ENCODE measurements at places on chromosomes 3 and 15.

- no peak for DNase-seq
These were observed 136.5 kb downstream of the SERPINI1 start for GRCh38 chr3:167872032-167872431.

DNA sequence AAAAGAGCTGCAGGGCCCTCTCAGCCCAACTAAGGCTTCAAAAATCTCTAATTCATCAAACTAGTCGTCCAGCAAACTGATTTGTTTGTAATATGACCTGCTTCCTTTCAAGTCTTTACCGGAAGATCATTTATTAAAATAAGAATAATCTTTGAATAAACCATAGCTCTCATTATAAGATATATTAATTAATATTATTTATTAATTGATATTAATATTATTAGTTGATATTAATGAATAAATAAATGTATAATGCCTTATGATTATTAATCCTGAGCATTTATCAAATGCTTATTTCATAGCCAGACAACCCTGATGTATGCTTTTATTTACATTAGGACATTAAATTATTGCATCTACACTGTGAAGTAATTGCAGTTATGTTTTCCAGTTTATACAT is 550.7 kb upstream of the ALCAM start:
- no peak for DNase-seq

DNA sequence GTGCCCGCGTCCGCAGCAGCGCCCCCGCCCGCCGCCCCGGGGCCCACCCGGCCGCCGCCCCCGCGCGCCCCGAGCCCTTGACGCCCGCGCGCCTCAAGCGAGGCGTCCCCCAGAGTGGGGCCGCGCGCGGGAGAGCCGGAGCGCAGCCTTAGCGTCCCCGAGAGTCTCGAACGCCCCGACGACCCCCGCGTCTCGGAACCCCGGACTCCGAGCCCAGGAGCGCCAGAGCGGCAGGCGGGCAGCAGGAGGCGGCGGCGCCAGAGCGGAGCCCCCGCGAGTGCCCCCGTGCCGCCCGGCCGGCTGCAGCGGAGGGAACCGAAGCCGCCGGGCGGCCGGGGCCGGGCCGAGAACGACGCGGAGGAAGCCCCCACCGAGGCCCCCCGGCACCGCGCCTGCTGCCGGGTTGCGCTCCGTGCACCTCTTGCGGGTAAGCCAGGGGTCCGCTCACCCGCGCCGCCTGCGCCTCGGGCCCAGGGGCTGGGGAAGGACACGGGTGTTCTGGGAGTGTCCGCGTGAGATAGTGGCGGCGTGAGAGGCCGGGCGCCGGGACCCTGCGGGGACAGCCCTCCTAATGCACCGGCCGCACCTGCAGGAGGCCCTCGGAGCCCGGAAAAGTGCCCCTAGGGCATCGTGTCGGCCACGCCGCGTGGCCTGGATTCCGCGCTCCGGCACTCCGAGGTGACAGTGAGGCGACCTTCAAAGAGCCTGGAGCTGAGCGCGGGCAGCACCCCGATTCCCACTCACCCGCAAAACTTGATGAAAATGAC is 52.0 kb upstream of the ULK4 start:
- DNase-seq = no peak

DNA sequence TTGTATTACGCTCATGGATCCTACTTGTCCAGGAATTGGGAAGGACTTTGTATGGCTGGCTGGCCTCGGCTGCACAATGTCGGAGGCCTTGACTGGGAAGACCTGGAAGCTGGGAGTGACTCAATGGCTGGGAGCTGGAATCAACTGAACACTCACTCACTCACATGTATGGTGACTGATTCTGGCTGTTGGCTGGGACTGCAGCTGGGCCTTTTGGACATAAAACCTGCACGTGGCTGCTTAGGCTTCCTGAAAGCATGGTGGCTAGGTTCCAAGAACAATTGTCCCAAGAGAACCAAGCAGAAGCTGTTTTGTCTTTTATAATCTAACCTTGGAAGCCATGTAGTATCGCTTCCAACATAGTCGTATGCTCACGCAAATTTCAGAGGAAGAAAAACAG is 38.0 kb upstream of the CMTM8 start:
- no peak for DNase-seq

- peak; percentile 26 for DNase-seq
These were observed 45.1 kb upstream of the PLXND1 start for GRCh38 chr3:129651435-129652202.

DNA sequence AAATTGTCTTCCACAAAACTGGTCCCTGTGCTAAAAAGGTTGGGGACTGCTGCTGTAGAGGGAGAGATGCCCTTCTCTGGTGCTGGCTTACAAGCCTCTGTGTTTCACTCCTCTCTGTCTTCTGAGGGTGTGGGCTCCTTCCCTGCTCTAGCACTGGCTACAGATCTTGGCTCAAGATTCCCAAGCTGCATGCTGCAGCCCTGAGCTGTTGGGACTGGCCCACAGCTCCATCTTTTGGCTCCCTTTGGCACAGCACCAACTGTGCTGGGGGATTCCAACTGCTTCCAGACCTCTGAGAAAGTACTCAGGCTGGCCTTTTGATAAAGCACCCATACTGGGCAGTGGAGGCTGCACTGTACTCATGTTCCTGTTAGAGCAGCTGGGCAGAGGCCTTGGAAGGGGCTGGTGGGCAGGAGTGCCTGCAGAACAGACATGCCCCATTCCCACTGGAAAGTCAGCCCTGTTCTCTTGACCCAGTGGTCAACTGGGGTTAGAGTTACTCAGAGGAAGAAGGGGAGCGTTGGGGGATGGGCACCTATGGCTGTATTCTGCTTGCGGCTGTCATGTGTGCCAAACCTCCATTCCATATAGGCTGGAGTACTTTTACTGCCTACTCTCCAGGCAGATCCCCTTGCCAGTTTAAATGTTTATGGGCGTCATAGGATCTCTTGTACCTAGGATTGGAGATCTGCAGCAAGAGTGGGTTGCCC is 55.7 kb downstream of the GALK2 start:
- DNase-seq = peak; percentile 5
